ENCODE measurements at places on chromosomes 11 and 22.

DNA sequence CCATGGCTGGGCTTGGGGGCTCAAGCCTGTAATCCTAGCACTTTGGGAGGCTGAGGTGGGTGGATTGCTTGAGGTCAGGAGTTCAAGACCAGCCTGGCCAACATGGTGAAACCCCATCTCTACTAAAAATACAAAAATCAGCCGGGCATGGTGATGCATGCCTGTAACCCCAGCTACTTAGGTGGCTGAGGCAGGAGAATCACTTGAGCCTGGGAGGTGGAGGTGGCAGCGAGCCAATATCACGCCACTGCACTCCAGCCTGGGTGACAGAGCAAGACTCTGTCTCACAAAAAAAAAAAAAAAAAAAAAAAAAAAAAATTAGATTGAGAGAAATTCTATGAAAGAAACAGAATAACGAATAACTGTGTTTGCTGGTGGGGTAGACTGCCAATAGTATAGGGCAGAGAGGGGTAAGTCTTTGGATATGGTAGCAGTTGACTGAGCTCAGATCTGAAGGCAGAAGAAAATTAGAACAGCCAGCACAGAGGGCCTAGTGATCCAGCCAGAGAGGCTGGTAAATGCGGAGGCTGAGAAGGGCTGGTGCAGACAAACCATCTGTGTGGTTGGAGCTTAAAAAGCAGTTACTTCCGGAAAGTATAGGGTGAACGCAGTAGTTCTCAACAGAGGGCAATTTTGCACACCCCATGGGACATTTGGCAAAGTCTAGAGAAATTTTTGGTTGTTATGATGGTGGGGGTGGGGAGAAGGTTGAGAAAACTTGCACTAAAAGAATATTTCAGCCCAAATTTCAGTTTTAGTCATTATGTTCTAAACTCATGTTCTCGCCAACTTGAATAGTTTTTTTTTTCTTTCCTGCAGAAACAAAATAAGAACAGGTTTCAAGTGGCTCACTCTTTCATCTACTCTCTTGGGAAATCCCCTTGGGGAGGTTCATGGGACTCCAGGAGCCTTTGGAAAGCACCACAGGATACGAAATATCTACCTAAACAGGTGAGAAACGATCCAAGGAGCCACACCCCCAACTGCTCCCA, 1.6 kb upstream of the HORMAD2 start:
- no peak for DNase-seq

- no peak for DNase-seq
Observed at GRCh38 chr11:35998634-35999033, 54.8 kb downstream of the LDLRAD3 start.

GRCh38 chr11:71472941-71473792, 20.2 kb downstream of the NADSYN1 start:
- no peak for DNase-seq

DNA sequence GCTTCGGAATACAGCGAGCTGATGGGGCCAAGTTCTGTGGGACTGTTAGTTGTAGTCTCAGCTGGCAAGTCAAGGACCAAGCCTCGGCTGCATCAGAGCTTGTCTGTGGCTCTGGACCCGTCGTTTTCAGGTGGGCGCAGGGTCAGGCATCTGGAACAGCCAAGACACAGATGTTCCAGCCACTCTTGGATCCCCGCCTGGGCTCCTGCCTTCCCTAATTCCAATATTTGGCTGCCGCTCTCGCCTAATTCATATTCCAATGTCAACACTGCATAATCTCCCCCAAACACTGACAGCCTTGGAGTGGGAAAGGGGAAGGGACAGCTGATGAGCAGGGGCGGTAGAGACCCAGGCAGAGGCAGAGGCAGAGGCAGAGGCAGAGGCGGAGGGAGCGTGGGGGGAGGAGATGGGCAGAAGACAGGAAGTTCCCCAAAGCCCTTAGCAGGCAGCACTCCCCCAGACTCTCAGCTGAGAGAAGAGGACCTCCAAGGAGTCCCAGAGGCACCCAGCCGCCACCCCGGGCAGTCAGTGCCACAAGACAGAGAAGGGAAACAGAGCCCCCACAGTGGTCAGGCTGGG, 49.6 kb upstream of the SLC35C1 start:
- no peak for DNase-seq

DNA sequence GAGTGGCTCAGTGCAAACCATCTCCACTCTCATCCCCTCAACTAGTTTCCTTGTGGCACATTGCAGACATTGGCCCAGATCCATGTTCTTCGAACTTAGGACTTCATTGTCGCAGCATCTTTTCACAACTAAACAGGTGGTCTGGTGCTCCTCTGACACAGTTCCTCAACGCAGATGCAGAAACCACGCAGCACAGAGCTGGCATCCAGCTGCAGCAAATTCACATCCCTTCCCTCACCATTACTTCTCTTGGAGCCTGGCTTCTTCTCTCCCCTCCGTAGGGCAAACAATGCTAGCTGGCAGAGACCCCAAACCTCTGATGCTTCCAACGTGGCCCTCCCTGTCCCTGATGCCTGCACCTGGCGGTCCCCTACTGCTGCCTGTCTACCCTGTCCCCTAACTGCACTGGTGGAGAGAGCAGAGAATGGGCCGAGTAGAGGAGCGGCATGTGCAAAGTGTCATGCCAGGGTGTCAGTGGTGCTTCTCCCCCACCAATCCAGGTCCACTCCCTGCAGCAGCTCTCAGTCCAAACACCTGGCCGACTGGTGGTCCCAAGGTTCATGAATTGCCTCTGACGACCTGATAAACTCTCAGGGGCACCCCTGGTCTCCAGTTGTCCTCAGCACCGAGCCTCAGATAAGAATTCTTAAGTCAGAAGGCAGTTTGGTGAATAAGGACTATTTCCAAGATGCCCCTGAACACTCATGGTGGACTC, 18.1 kb downstream of the TMPRSS13 start:
- DNase-seq = no peak

GRCh38 chr22:22687638-22688500, 43.5 kb downstream of the GGTLC2 start:
- no peak for DNase-seq

DNA sequence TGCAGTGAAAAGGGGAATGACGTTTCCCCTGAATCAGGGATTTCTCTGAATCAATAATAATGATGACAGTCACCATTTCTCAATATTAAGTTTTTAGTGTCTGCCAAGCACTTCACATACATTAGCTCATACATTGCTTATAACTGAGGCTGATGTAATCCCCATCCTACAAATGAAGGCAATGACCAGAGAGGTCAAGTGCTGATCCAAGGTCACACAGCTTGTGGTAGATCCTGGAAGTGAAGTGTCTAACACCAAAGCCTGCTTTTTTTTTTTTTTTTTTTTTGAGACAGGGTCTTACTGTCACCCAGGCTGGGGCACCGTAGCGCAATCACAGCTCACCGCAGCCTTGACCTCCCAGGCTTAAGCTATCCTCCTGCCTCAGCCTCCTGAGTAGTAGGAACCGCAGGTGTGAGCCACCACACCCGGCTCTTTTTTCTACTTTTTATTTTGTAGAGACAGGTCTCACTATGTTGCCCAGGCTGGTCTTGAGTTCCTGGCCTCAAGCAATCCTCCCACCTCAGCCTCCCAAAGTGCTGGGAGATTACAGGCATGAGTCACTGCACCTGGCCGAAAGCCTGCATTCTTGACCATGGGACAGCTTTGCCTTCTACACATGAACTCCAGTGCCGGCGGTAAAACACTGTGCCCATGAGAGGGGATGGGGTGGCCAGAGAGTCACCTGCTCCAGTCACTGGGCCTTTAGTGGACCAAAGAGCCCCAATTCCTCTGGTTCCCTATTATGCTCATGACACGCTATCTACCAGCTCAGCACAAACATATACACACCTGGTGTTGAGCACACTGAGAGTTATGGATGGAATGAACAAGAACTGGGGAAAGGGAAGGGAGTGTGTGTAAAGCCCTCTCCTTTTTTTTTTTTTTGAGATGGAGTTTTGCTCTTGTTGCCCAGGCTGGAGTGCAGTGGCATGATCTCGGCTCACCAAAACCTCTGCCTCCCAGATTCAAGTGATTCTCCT, 17.4 kb downstream of the ARHGAP1 start:
- DNase-seq = no peak
